ENCODE measurements at places on chromosomes 5 and 9.

DNA sequence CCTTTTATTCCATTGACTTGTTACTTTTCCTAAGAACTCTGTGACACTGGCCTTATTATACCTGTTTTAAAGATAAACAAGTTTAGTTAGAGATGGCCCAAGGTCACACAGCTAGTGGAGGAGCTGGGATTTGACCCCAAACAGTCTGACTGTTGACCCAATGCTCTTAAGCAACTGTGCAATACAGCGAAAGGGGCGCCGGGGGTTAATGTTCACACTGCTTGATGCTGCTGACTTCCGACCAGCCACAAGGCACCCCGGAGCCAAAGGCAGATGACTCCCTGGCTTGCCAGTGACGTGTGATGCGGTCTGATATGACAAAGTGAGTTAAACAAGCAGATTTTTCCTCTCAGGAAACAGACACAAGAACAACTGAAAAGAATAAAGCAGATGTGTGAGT lies 23.9 kb downstream of the PIK3R1 start:
- peak; percentile 90 for DNase-seq

GRCh38 chr9:69137311-69137710 lies 36.8 kb upstream of the TJP2 start:
- no peak for DNase-seq

- no peak for DNase-seq
Observed at GRCh38 chr5:141363952-141364660, at the start of gene PCDHGA5. PCDHGA5 (plus strand) TSS chr5:141364162; CDS start chr5:141364331, 169 bp downstream.

DNA sequence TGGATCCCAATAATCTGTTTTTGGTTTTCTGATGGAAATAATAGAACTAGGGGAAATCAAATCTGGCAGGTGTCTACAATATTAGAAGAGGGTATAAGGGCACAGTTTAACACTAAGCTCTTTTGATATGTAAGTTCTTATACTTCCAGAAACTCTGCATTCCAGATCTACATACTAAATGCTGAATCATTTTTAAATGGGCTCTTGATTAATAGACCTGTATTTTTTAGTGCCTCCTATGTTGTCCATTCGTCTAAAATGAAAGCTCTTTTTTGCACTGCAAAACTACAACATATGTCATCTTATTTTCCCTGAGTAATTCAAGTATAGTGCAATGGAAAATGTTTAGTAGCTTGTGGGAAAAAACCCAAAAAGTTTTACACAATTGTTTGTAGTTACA lies 44.2 kb downstream of the NR6A1 start:
- DNase-seq, result no peak

Measured in CD8-positive, alpha-beta T cell (primary cell).